ENCODE measurements at places on chromosomes 2 and 18. TPM values are rescaled to one million over a fixed set of nuclear protein-coding genes. Genes with fewer than 3 reads are reported as not detected.

SPATS2L gene
- 145 TPM for total RNA-seq

ECEL1 gene
- not detected for total RNA-seq

ZAP70 gene
- total RNA-seq, result not detected

NPC1 gene
- total RNA-seq, result 7.9 TPM

SERPINB7 gene
- total RNA-seq, result 100 TPM

SULT1C4 gene
- 0.56 TPM for total RNA-seq

HNRNPA3 gene
- 35.6 TPM for total RNA-seq

BBS5 gene
- 1.4 TPM for total RNA-seq

AQP4 gene
- total RNA-seq, result not detected

EPHA4 gene
- 111 TPM for total RNA-seq

All from IMR-90 (cell line).